ENCODE measurements at places on chromosomes 6 and 20. TPM values are rescaled to one million over a fixed set of nuclear protein-coding genes. Genes with fewer than 3 reads are reported as not detected.

The SYCP2L gene
- 3.4 TPM for polyA plus RNA-seq

The TRIM10 gene
- polyA plus RNA-seq: 0.28 TPM

The ARFGAP1 gene
- polyA plus RNA-seq: 72.4 TPM

The PRDM13 gene
- polyA plus RNA-seq: not detected

The CRISP3 gene
- 0.26 TPM for polyA plus RNA-seq

The CDH4 gene
- polyA plus RNA-seq: 8.7 TPM

The SIRPA gene
- polyA plus RNA-seq: 28.1 TPM

The LY6G6F gene
- 1.0 TPM for polyA plus RNA-seq

The ELOVL2 gene
- 9.0 TPM for polyA plus RNA-seq

The ABCF1 gene
- polyA plus RNA-seq: 77.9 TPM

The HLA-DPA1 gene
- 21.3 TPM for polyA plus RNA-seq

The ANKRD66 gene
- not detected for polyA plus RNA-seq

The ANKRD60 gene
- not detected for polyA plus RNA-seq

The DEFB110 gene
- polyA plus RNA-seq: not detected

The STMND1 gene
- polyA plus RNA-seq: 0.49 TPM

The APOBEC2 gene
- 0.99 TPM for polyA plus RNA-seq

The CDSN gene
- not detected for polyA plus RNA-seq

The ATP9A gene
- polyA plus RNA-seq: 55.8 TPM

The VGLL2 gene
- not detected for polyA plus RNA-seq

The PPP1R3D gene
- 5.8 TPM for polyA plus RNA-seq

The FAM184A gene
- 12.1 TPM for polyA plus RNA-seq

The SNPH gene
- polyA plus RNA-seq: 4.0 TPM

The PAX1 gene
- polyA plus RNA-seq: not detected

The NCOA3 gene
- 31.5 TPM for polyA plus RNA-seq

The IMPG1 gene
- 1.7 TPM for polyA plus RNA-seq

The DNMT3B gene
- polyA plus RNA-seq: 7.8 TPM

The IL20RA gene
- polyA plus RNA-seq: 1.6 TPM

The CLPSL1 gene
- polyA plus RNA-seq: 0.88 TPM

The ADTRP gene
- 1.7 TPM for polyA plus RNA-seq

The KDM1B gene
- polyA plus RNA-seq: 18.5 TPM

The PGC gene
- 0.16 TPM for polyA plus RNA-seq

The COL9A3 gene
- 30.0 TPM for polyA plus RNA-seq

The CFB gene
- 8.4 TPM for polyA plus RNA-seq

The NRSN1 gene
- 1.1 TPM for polyA plus RNA-seq

The ZNF76 gene
- polyA plus RNA-seq: 64.2 TPM

The HCK gene
- polyA plus RNA-seq: 2.0 TPM

The FRK gene
- polyA plus RNA-seq: 4.7 TPM

The BPIFB2 gene
- not detected for polyA plus RNA-seq

The SLC22A2 gene
- 13.5 TPM for polyA plus RNA-seq

The LY6G5C gene
- 3.6 TPM for polyA plus RNA-seq

The SLC22A3 gene
- polyA plus RNA-seq: 6.9 TPM

The OR12D3 gene
- not detected for polyA plus RNA-seq

The LCA5 gene
- 8.5 TPM for polyA plus RNA-seq

The RBM38 gene
- polyA plus RNA-seq: 43.8 TPM

The LIN28B gene
- polyA plus RNA-seq: 0.30 TPM

The DPPA5 gene
- not detected for polyA plus RNA-seq

The PHACTR3 gene
- polyA plus RNA-seq: 11.3 TPM

The CRIP3 gene
- 3.8 TPM for polyA plus RNA-seq

The MAFB gene
- 163 TPM for polyA plus RNA-seq

The TUBB2B gene
- polyA plus RNA-seq: 113 TPM

The C2 gene
- 4.8 TPM for polyA plus RNA-seq

The SLC26A8 gene
- polyA plus RNA-seq: 0.77 TPM

The TBX18 gene
- 9.6 TPM for polyA plus RNA-seq

The EFCAB8 gene
- polyA plus RNA-seq: 0.09 TPM

All from renal pelvis (tissue), 12 donors.